Activated naive CD4-positive, alpha-beta T cell treated with anti-CD3 and anti-CD28 coated beads for 36 hours (primary cell): ENCODE measurements at places on chromosomes 5 and 9.

DNA sequence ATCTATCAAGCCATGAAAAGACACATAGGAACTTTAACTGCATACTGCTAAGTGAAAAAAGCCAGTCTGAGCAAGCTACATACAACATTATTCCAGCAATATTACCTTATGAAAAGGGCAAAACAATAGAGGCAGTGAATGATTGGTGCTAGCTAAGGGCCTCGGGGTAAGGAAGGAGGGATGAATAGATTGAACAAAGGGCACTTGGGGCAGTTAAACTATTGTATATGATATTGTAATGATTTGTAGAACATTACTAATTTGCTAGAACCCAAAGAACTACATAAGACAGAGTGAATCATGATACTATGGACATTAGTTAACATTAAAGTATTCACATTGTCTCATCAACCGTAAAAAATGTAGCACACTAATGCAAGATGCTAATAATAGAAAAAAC lies 218.3 kb downstream of the FBXO4 start:
- no peak for DNase-seq

GRCh38 chr5:1048861-1049838 lies 40.5 kb downstream of the NKD2 start:
- DNase-seq: no peak

GRCh38 chr5:108688485-108688884 lies 59.2 kb upstream of the FER start:
- no peak for DNase-seq

DNA sequence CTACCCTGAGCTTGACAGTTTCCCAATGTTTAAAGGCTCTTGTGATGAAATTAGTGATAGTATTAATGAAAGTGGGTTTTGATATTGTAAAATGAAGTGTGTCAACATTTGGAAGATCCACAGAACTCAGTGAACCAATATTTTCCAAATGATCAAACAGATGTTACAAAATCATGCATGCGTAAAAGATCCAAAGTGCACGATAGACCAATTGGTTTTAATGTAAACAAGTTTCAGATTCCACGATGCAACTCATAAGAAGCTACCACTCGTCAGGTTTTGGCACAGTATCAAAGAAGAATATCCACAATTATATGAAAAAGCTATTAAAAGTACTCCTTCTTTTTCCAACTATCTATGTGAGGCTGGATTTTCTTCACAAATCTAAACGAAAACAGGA lies 82.3 kb downstream of the SLC38A9 start:
- no peak for DNase-seq

GRCh38 chr9:131485206-131485605 lies 17.5 kb upstream of the POMT1 start:
- no peak for DNase-seq

- no peak for DNase-seq
Observed at GRCh38 chr9:98330831-98331230, 75.4 kb upstream of the TBC1D2 start.

DNA sequence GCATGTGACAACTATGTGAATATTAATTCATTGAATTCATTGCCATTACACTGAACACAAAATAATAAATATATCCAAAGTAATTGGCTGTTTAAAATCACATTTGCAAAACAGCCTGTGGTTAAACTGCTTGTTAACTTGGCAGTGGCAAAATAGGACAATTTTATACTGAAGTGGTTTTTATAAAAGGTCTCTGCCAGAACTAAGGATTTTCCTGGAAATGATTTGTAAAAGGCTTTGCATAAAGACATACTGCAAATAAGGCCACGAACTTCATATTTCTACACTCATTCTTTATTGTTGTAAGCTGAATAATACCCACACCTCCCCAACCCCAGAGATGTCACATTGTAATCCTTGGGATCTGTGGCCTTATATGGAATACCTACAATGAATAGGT lies 370.3 kb upstream of the RGMB start:
- no peak for DNase-seq

GRCh38 chr9:85658716-85659115 lies 83.0 kb downstream of the AGTPBP1 start:
- DNase-seq: no peak

DNA sequence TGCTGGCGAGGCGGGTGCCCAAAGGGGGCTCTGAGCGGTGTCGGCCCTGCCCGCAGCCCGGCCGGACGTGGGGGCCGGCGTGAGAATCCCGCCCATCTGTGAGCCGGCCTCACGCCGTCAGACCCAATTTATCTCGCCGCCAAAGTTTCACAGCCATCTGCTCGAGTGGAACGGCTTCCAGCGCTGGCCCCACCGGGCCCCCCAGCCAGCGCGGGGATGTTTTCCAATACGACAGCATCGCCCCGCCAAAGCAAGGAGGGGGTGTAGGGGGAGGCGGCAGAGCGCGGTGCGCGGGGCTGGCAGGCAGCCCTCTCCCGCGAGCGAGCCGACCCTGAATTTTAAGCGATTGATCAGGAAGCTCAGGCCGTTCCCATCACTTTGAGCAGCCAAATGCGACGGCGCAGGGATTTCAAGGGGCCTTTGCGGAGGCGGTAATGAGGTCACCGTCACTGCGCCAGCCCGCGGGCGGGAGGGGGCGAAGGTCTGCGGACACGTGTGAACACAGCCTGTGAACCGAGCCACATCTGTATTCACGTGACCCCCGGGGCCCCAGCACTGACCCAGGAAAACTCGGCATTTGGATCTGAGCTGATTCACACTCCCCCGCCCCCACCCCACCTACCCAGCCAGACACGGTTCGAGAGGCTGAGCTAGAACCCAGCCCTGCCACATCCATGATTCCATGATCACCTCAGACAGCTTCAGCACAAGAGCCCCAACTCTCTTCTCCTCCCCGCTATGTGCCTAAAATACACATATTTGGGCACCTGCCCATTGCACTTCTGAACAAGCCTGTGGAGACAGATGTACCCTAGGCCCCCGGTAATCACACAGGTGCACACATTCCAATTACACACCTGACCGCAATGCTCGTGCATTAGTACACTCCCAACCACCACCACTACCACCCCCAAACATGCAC lies 47.8 kb upstream of the PSD2 start:
- DNase-seq: peak; percentile 64

GRCh38 chr5:107484281-107484680 lies 186.5 kb downstream of the EFNA5 start:
- no peak for DNase-seq

DNA sequence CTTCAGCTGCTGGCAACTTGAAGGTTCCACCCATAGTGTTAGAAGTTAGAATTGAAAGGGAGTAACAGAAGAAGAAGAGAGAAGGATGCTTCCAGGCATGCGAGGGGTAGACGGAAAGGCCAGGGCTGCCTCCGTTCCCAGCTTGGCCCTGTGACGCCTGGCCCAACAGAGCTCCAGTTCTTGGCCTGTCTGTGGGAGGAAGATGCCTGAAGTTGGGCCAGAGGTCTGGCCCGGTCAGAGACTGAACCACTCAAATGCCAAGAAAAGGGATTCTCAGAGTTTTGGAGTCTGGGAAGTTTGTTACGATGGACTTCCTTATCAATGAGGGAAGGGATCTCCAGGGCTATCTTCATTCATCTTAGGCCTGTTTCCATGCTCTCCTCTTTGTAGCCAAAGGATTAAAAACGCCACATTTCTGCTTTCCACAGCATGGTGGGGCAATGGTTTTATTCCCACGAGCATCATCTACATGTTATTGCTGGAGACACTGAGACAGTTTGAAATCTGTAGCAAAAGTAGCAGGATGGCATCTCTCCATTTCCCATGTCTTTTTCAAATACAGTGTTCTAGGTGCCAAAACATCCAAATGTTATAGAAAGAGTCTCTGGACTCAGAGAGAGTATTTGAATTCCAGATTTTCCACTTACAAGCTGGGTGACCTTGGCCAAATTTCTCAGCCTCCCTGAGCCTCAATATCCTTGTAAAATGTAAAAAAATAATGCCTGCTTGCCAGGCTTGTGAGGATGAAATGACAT lies 65.4 kb upstream of the ANKRD55 start:
- DNase-seq: no peak

DNA sequence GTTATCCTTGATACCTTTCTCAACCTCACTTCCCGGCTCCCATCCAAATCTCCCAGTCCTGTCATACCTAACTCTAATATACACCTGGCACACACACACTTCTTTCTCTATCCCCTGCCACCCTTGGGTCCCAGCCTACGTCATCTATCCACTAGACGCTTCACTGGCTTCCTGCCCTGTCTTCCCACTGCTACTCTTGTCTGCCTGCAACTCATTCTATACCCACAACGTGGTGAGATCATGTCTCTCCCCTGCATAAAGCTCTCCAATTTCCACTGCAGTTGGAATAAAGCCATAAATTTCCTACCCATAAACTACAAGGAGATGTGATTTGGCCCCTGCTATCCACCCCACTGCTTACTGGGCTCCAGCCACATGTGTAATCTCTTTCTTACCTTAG lies 93.5 kb downstream of the JMY start:
- no peak for DNase-seq

- no peak for DNase-seq
Observed at GRCh38 chr9:130122456-130122855, 49.7 kb upstream of the NCS1 start.

DNA sequence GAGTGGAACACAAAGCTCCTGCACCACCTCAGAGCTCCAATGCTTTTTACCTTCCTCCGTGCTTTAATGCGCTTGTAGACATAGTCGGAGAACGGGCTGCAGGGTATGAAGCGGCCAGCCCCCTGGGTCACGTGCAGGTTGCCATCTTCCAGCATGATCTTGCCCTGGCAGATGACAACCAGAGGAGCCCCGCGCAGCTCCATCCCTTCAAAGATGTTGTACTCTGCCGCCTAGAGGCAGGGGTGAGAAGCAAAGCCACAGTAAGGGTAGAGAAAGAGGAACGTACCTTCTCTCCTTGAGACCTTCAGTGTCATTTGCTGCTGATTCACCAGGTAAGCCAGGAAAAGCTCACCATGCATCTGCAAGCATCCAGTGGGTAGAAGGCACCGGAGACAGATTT lies 112.3 kb downstream of the DPYSL3 start:
- DNase-seq: no peak

DNA sequence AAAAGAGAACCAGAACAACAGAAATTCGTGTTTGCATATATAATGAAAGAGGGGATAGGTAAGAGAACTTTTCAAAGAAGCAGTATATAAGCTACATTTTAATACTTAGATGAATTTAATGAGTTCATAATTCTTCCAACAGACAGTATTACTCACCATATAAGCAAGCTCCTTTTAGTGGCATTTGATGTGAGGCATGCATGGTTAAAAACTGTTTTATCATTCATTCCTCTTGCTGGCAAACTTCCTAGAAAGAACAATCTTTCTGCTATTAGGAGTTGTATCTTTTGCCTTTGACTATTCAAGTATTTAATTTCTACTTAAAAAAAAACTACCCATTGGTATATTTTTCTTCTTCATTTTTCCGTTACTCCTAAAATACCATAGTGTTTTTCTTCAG lies 65.7 kb upstream of the EIF4EBP3 start:
- DNase-seq: no peak
